ENCODE measurements at places on chromosomes 7 and 10. TPM values are rescaled to one million over a fixed set of nuclear protein-coding genes. Genes with fewer than 3 reads are reported as not detected.

DNA sequence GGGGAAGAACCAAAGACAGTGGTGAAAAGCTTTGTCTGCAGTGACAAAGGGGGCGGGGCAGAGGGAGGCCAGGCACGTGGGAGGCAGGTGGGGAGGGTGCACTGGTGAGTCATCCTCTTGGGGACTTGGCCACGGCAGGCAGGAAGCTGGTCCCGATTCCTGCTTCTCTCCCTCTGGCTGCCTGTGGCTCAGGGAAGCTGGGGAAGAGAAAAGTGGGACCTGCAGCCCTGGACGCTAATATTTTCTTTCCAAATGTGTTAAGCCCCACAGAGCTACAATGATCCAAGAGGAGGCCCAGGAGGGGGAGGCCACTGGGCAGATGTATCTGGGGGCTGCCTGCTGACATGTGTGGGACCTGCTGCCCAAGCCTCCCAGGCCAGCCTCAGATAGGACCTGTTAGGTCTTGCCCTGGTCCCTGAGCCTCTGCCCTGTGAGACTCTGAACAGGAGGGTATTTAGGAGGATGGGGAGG is 231.8 kb downstream of the KCNMA1 start:
- peak; percentile 83 for DNase-seq

- no peak for DNase-seq
Observed at GRCh38 chr10:35552650-35553342, 52.3 kb upstream of the GJD4 start.

DNA sequence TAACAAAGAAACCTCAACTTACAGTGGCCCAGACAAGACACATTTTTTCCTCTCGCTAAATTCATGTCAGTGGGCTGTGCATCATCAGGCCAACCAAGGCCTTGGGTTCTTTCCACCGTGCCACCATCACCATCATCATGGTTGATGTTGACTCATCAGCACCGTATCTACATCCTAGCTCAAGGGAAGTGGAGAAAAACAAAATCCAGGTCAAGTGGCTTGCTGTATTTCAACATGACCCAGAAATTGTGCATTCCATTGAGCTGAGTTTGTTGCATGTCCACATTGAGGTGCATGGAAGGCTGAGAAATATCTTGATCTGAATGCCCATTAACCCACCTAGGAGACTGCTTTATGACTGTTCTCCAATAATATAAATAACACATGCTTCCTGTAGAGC is 312.4 kb upstream of the CDC14C start:
- no peak for DNase-seq

DNA sequence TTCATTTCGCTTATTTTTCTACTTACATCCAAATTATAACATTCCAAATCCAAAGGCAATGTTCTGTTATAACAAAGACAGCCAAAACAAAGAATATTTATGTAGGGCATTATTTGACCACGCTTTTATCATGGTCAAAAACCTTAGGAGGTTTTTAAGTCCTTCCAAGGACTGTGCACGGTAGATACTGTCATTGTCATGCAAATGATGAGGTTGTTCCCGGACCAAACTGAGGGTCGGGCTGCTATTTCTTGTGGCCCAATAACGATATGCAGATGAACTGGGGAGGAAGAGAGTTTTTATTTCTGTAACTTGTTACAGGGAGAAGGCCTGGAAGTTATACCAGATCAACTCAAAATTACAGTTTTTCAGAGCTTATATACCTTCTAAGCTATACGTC is 56.6 kb upstream of the STEAP4 start:
- DNase-seq, result no peak

- DNase-seq, result no peak
Observed at GRCh38 chr7:55474944-55475854, 97.1 kb downstream of the VOPP1 start.

DNA sequence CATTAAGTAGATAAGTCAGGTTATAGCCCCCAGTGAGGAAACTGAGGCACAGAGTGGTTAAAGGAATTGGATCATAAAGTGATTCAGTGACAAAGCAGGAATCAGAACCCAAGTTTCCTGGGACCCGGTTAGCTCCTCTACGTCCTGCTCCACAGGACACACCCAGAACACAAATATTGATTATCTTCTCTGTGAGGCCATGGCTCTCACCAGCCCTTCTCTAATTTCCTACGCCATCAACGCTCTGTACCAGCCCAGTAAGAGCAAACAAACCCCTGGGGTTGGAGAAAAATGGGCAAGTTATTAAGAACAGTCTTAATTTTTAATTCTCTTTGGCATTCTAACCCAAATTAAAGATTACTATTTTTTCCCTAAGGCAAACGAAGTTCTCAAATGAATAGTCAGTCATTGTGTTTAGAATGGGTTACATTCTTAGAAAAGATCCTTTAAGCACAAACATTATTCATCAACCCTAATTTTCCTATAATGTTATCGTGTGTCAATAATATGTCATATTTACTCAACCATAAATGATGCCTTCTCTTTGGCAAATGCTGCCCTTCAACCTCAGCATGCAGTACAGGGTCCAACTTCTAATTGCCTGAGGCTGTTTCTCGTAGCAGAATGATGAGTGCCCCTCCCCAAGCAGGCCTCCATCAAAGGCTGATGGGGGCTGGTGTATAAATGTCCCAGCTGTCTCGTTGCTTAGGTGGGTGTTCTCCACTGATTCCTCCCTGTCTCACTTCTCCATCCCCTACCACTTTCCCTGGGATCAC is 25.4 kb upstream of the TM9SF3 start:
- no peak for DNase-seq

DNA sequence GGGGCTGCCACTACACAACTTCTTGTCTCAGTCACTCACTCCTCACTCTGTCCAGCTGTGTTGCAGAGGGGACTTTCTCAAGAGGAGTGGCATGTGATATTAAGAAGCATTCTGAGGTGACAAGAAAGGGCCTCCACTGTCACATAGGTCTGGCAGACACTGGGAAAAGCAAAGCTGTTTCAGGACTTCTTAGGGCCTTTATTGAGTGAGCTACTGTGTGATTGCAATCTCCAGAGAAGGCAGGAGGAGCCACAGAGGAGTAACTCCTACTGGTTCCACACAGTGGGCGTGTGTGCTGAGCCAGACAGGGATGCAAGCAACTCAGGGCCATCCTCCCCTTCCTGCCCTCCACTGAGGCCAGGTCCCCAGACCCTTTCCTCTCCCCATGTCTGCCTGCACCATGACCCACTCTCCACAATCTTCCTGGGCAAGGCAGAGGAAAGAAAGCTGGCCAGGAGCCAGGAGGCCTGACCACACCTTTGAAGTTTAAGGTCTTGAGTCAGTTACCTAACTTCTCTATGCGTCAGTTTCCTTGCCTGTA is 262.0 kb upstream of the ZMIZ1 start:
- no peak for DNase-seq

GRCh38 chr7:5117095-5117970 is 71.7 kb downstream of the RBAK start:
- DNase-seq, result no peak

- no peak for DNase-seq
Observed at GRCh38 chr7:25427721-25428120, 199.4 kb upstream of the NPVF start.

DNA sequence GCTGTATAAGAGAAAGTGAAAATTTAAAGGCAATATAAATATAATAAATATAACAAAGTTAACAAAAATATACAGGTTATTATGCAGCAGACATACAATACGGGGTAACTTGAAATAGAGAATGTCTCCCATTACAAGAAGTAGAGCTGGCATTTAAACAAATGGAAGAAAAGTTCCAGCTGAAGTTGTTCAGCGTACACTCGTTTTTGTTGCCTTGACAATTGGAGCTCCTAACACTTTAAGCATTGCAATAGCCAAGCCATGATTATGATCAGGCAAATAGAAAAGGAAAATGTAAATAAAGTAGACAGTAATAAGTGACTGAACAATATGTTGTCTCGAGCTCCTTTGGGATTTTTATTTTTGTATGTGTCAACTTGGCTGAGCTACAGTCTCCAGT is 737.8 kb upstream of the CELF2 start:
- no peak for DNase-seq

GRCh38 chr7:84194484-84195271 is at the start of gene SEMA3A:
TSS of gene SEMA3A (minus strand) at chr7:84194789. CDS start at chr7:84194586, 203 bp downstream.
- DNase-seq, result no peak

DNA sequence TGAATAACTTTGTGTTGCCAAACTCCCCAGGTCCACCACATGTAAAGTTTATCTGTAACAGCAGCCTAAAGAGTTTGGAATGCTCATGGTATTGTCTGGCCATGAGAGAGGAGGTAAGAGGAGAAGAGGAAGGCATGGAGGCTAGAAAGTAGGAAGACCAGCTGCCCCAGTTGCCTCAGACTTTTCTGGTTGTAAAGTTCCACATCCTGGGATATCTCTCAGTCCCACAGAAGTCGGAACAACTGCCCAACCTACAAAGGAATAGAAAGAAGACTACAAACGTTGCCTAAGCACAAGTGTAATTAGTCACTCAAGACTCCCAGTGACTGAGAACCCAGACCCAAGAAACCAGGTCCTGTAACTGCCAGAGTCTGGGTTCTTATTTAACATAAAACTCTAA is 47.3 kb downstream of the CREB3L2 start:
- no peak for DNase-seq

The SEM1 gene
- total RNA-seq, result 41.6 TPM

DNA sequence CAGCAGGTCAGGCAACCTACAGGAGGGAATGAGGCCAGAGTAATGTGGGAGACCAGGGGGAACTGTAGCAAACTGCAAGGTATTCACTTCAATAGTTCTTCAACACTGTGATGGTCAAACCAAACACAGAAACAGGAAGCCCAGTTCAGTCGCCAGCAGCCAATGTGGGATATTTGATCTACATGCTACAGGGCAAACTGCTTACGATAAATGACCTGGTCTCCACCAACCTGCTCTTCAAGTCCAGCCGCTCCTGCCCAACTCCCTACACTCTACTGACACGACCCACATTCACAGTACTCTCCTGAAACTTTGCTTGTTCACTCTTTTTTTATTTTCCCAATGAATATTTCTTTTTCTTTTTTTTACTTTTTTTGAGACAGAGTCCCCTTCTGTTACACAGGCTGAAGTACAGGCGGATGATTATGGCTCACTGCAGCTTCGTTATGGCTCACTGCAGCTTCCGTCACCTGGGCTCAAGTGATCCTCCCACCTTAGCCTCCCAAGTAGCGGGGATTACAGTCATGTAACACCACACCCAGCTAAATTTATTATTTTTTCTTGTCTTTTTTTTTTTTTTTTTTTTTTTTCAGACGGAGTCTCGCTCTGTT is 42.1 kb downstream of the MDH2 start:
- DNase-seq, result no peak

- DNase-seq, result peak; percentile 14
Observed at GRCh38 chr7:38630720-38631673, at the start of gene AMPH. TSS of gene AMPH (minus strand) at chr7:38631373. CDS start at chr7:38631351, 22 bp downstream.

The ITPRIP gene
- 5.7 TPM for total RNA-seq

The C7orf57 gene
- not detected for total RNA-seq

- DNase-seq, result no peak
Observed at GRCh38 chr7:16669581-16669980, 23.6 kb downstream of the BZW2 start.

GRCh38 chr10:97518301-97519043 is 19.7 kb downstream of the UBTD1 start:
- no peak for DNase-seq

DNA sequence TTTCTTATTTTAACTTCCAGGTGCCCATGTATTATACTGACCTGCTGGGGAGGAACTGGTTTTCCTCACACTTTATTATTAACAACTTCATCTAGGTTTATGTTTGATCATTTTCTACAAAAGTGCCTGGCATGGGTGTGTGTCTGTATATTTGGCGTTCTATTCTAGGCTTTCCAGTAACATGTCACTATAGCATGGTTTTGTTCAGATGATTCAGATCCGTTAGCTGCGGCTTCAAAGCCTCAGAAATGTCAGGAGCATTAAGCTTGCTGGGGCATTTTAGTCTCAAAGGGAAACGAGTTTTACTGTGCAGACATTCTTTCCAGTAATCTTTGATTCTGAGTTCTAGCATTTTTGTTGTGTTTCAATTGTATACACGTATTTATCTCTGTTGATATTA is 2.3 kb downstream of the INPP5A start:
- no peak for DNase-seq

- no peak for DNase-seq
Observed at GRCh38 chr10:25557136-25557535, 376.9 kb upstream of the MYO3A start.

DNA sequence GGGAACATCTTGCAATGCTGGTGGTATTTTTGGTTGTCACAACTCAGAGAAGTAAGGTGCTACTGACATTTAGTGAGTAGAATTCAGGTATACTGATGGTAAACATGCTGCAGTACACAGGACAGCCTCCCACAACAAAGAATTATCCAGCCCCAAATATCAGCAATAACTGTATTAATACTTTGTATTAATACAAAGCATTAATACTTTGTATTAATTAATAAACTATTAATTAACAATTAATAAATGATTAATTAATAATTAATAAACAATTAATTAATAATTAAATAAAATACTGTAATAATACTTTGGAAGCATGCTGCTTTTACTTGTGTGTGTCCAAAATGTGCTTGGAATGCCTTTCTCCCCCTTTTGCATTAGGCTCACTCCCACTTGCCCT is 62.5 kb downstream of the ZNF92 start:
- DNase-seq, result no peak

- no peak for DNase-seq
Observed at GRCh38 chr10:396535-397220, 261.4 kb downstream of the ZMYND11 start.

DNA sequence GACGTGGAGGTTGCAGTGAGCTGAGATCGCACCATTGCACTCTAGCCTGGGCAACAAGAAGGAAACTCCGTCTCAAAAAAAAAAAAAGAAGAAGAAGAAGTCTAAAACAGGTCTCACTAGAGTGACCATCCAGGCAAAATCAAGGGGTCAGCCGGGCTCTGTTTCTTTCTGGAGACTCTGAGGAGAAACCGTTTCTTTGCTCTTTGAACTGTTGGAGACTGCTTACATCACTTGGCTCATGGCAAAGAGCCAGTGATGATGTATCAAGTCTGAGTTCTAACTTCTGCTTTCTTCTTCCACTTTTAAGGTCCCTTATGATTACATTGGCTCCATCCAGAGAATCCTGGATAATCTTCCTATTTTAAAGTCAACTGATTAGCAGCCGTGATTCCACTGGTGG is 306.8 kb downstream of the WDR11 start:
- DNase-seq, result peak; percentile 86

GRCh38 chr7:151992375-151992774 is 33.1 kb upstream of the GALNT11 start:
- DNase-seq, result peak; percentile 46

DNA sequence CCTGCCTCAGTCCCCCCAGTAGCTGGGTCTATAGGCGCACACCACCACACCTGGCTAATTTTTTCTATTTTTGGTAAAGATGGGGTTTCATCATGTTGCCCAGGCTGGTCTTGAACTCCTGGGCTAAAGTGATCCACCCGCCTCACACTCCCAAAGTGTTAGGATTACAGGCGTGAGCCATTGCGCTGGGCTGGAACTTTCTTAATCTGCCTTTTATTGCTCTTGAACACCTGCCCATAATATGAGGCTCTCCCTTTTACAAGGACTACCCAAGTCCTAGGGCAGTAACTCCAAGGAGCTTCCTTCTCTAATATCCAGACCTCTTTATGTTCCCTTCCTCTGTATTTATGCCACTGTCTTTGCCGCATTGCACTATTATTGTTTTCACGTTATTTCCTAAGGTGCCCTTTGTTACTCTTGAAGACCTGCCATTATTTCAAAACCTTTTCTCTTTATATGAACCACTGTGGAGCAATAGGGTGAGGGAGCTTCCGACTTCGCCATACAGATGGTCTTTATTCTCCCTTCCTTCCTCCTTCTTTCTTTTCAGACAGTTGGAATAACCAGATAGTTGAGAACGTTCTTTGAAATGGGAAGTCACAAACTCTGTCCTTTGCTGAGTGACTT is 36.3 kb upstream of the TCF7L2 start:
- peak; percentile 72 for DNase-seq

- DNase-seq, result no peak
Observed at GRCh38 chr7:12898004-12898403, 210.6 kb downstream of the ARL4A start.

The GBX1 gene
- total RNA-seq, result not detected

The TMEM184A gene
- 66.0 TPM for total RNA-seq

All from mucosa of descending colon (tissue), 3 donors.